ENCODE measurements at places on chromosomes 2 and 18. TPM values are rescaled to one million over a fixed set of nuclear protein-coding genes. Genes with fewer than 3 reads are reported as not detected.

DNA sequence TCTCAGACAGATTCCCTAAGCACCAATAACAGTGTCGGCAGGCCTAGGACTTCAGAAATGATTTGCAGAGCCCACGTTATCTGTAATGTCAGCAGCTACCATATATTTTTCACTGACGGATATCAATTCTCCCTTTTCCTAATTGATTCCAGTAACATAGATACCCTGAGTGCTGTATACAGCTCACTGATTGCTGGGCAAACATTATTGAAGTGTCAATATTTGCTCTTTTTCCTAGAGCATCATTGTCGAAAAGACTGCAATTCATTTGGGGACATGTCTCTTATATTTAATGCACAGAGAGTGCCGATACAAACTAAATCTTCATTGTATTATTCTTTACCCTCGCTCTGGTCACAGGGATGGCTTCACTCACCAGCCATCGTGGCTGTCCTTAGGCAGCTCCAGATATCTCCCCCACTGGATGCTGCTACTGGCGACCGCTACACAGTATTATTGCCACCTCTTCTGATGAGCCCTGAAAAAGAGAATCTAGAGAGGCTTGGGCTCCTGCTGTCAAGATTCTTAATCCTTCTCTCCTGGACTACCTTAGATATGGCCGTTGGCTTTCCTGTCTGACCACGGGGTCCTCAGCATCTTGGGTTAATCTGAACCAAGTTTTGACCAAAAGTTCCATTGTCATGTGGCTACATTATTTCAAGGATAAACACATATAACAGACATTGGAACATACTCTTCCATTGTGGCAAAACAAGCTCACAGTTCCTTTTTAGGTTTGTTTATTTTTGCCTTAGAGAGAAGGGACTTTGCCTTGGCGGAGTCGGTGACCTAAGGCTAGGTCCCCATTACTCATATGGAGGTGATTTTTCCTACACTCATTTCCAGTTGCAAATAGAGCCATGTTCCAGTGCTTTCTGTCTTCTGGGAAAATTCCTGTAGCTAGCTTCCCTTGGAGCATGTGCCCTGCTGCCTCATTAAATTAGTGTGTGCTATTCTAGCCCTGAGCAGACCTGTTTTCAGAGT lies 105.4 kb downstream of the CPO start:
- DNase-seq = no peak

DNA sequence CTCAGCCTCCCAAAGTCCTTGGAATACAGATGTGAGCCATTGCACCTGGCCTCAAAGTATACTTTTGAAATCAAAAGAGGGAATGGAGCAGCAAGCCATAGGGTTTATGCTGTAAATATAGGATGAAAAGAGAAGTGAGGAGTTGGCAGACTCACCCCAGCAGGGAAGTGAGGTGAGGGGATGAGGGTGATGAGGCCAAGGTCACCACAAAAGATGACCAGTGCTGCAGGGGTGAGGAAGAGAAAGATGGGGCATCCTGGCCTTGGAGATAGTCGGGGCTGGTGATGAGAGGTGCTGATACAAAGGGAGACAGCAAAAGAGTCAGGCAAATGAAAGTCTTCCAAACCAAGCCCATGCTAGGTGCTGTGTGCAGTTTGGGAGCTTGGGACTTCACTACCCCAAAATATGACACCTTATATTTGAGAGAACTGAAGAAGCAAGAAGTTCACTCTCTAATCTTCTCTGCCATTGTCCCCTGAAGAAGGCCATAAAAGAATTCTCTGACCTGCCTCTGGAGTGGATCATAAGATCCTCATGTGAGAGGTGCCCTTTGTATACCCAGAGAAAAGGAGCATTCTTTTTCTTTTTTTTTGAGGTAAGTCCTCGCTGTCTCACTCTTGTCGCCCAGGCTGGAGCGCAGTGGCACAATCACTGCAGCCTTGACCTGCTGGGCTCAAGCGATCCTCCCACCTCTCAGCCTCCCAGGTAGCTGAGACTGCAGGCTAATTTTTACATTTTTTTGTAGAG lies 31.0 kb downstream of the TGIF1 start:
- DNase-seq = no peak

GRCh38 chr2:186009341-186009740 lies 270.7 kb downstream of the FSIP2 start:
- DNase-seq = no peak

GRCh38 chr18:59846814-59847490 lies 52.8 kb upstream of the PMAIP1 start:
- no peak for DNase-seq

DNA sequence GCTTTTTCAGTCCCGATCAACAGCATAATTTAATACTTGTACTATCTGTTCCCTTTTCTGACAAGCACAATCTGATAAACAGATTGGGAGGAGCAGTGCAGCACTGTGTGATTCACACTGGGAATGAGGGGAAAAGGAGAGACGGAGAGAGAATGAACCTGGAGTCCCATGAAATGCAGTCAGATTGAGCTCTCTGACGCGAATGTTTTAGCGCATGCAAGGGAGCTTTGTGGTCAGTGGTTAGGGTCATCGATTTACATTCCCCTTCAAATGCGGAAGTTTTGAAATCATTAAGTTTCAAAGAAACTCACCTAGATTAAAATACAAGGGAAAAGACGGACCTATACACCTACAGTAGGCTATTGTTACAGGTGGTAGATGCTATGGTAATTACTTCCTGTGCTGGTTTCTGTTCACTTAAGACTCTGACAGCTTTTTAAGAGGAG lies 99.6 kb downstream of the KCTD1 start:
- DNase-seq = no peak

CCL20 gene
- 2.5 TPM for total RNA-seq

- DNase-seq = no peak
These were observed 85.4 kb upstream of the HS6ST1 start for GRCh38 chr2:128403814-128404708.

GRCh38 chr18:13525381-13526029 lies 200.9 kb downstream of the FAM210A start:
- DNase-seq = no peak

OTOS gene
- not detected for total RNA-seq

- DNase-seq = no peak
These were observed 35.2 kb downstream of the LRP1B start for GRCh38 chr2:142095647-142096046.

DNA sequence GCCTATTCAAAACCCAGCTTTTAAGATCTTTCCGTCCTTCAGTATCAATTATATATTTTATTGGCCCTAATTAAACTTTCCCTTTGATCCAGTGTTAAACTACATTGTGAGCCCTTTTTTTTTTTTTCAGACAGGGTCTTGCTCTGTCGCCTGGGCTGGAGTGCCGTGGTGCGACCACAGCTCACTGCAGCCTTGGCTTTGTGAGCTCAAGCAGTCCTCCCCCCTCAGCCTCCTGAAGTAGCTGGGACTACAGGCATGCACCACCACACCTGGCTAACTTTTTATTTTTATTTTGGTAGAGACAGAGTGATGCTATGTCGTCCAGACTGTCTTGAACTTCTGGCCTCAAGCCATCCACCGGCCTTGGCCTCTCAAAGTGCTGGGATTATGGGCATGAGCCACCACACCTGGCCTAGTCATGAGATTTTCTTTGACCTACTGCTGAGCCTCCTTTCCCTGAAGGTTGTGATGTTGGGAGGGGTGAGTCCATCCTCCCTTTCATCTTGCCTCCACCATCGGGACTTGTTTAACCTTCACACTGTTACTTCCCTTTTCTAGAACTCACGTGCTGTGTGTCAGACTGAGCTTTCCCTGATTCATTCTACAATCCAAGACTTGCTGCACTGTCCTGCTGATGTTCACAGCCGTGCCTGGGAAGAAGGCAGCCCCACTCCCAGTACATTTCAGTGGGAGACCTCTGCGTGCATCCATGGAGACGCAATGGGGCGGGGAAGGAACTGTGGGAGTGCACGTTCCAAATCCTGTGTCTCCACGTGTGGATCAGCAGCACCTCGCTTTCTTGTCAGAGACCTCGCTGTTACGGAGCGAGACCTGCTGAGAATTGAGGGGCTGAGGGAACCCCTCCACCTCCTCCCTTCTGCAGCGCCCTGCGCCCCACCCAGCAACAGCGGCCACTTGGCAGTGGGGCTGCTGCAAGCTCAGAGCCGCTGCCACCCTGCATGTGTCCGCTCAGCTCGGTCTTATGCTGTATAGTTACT lies 10.8 kb downstream of the OXER1 start:
- no peak for DNase-seq

- DNase-seq = no peak
These were observed 60.4 kb downstream of the COL4A4 start for GRCh38 chr2:227103583-227103982.

- DNase-seq = no peak
These were observed 399.8 kb downstream of the TMEM182 start for GRCh38 chr2:103161456-103162289.

C2orf74 gene
- 4.9 TPM for total RNA-seq

VSNL1 gene
- total RNA-seq = 17.7 TPM

- no peak for DNase-seq
These were observed 122.2 kb downstream of the CAPN13 start for GRCh38 chr2:30684996-30685395.

- DNase-seq = no peak
These were observed 453.9 kb upstream of the TRIB2 start for GRCh38 chr2:12262681-12263436.

DNA sequence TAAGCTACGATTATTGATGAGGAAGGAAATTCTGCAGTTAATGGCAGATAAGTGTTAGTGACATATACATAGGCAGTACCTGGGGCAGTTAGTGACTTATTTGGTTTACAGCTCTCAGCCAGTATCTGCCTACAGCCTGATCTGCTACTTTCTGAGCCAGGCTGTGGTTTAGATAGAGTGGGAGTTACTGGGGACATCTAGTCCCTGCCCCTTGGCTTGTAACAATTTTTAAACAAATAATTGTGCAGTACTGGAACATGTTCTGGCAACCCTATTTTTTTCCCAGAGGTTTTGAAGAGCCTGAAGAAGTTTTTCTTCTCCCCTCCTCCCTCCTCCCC lies 2.3 kb downstream of the KIF5C start:
- no peak for DNase-seq

- peak; percentile 54 for DNase-seq
These were observed 46.6 kb upstream of the HPCAL1 start for GRCh38 chr2:10256031-10256514.

DNA sequence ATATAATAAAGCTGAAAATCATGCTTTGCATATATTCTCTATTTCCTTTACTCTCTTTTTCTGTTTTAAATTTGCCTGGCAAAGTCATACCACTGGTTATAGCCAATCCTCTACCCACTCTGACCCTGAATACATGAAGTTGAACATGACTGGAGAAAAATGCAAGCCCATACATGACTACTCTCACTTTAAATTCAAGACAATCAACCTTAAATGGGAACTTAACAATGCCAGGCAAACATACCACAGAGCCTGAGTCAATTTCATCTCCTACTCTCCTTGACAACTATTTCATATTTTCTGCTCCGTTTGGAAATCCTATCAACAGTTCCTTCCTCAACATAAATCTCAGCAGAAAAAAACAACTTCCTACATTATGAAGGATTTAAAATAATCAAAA lies 22.6 kb downstream of the RAD51AP2 start:
- DNase-seq = no peak

DNA sequence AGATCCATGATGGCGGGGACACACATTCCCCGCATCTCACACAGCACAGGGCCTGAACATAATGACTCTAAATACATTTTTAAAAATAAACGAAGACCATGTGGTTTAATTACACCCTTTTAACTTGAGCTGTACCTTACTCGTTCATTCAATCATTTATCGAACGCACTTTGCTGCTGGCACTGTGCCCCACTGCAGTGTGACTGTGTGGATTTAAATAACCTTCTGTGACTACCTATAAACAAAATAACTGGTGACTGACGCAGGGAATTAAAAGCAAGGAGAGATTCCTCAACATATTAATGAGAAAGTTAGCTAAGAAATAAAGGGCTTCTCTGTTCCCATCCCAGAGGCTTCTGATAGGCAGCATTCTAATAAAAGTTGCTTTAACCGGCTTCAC lies 10.9 kb upstream of the FZD7 start:
- DNase-seq = no peak

THSD7B gene
- not detected for total RNA-seq

DNA sequence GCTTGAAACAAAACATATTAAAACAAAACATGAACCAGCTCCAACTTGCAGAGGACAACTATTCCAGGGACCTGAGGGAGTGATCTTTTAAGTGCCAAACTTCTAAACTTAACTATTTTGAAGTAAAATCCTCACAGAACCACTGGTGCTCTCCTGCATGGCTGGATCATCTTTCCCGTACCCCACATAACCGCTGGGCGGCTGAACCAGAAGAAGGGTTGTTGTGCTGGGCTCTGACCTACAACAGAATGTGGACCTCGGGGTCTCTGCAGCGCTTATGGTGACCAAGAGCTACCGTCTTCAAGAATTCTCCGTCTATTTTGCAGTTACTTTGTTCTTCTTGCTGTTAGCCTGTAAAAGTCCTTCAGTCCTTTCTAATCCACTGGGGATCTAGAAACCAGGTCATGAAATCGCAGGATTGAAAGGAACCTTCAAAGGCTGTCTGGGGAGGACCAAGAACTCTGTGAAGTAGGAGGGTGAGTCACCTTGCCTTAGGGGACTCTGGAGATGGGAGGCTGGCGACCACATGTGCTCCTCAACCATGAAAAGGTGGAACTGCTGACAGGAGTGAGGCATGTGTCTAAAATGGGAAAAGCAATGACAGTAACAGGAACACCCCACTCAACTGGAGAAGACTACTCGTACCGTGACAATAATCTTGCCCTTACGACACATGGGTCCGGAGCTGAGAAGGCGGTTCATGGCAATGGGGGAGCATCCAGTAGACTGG lies 46.6 kb downstream of the HDLBP start:
- DNase-seq = peak; percentile 57

DNA sequence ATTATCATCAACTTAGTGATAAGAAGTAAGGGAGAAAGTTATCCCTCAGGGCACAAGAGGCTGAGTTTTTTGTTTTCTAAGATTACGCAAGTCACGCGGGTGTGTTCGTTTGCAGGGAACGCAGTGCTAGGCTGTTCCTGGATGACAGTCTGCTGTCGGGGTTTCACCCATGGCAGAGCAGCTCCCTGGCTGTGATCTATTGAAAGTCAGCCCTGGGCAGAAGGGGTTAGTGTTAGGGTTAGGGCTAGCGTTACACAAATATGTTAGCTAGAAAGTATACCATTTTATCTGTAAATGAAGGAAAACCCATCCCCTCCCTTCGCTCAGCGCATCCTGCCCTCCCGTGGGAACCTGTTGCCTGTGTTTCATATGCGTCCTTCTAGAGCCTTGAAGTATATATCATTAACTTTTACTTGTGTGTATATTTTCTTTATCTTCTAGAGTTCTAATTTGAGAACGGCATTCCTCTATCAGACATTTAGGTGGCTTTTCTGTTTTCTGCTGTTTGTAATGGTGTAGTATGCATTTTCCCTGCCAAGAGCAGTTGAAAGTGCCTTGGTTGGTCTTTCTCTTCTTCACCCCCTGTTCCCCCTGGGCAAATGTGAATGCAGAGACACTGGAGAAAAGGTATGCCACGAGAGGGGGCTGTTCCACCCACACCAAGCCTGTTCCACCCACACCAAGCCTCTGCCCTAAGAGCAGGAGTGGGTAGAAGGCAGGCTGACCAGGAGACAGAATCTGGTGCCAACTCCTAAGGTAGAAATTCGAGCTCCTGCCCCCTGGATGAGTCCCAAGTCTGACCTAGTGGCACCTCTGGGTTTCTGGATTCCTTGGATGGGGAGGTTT lies 47.0 kb downstream of the ARMC9 start:
- peak; percentile 24 for DNase-seq

SCN7A gene
- 3.6 TPM for total RNA-seq

ZNF512 gene
- total RNA-seq = 3.5 TPM

ITGB6 gene
- 6.1 TPM for total RNA-seq

- no peak for DNase-seq
These were observed 869 bp upstream of the TCF23 start for GRCh38 chr2:27147935-27148334.
